Effector CD4-positive, alpha-beta T cell (primary cell): ENCODE measurements at places on chromosomes 12 and 14.

GRCh38 chr12:45329238-45329637, 113.3 kb downstream of the ANO6 start:
- no peak for DNase-seq

DNA sequence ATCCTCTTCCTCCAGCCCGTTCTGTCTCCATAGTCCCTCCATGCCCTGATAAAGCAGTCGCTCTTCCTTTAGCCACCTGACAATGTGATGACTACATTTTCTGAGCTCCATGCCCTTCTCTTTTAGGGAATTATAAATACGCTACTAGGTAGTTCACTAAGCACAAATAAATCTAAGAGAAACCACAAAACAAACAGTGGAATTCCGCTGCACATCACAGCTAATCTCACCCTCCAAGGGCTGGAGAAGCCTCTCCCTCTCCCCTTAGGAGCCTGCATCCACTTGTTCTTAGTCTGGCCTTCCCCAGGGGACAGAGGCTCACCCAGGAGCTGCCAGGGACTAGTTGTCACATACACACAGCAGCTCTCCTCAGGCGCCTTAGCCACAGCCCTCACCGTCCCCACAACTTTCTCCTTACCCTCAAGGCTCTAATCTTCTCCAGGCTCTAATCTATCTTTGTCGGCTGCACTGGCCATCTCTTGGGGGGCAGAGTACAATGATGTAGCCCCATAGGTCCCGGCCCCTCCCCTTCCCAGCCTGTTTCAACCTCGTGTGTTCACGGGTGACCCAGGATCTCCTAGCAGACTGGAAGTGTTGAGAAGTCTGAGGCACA, 55.9 kb upstream of the GPR68 start:
- DNase-seq: no peak

DNA sequence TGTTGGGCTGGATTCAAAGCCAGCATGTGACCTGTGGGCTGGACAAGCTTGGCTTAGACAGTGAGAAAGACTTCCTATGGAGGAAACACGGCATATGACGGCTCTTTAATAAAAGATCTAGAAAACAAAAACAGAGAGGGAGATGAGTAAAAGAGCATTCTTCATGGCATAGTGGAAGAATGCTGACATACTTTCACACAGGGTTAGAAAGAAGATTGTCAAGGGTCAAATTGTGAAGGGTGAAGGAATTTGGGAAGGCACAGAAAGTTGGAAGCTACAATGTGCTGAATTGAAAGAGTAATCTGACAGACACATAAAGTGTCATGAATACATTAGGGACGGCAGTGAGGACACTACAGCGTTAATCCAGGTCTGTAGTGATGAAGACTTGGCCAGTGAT, 63.4 kb downstream of the GALNT4 start:
- no peak for DNase-seq

DNA sequence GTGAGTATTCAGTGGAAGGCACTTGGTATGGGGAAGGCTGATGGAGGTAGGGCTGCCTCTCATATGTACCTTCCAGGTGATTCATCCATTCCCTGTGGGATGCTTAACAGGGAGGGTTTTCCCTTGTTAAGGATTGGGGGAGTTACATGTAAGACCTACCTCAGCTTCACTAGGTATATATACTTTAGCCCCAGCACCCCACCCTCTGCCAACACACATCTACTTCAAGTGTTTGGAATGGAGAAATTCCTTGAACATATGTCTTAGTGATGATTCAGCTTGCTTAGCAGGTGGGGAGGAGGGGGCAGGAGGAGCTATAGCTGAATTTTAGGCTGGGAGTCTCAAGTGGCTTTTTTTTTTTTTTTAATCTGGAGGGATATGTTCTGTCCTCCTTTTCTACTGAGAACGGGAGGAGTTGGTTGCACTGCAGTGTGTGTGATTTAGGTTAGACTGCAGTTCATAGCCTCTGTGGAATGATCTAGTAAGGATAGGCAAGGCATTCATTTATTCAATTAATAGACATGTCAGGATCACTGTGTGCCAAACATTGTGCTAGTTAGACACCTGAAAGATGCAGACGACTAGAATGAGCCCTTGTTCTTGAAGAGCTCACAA, 1.7 kb downstream of the PIP4K2C start:
- no peak for DNase-seq

GRCh38 chr12:87982208-87982607, 47.0 kb downstream of the C12orf50 start:
- DNase-seq: no peak
